ENCODE measurements at places on chromosomes 5 and 9.

DNA sequence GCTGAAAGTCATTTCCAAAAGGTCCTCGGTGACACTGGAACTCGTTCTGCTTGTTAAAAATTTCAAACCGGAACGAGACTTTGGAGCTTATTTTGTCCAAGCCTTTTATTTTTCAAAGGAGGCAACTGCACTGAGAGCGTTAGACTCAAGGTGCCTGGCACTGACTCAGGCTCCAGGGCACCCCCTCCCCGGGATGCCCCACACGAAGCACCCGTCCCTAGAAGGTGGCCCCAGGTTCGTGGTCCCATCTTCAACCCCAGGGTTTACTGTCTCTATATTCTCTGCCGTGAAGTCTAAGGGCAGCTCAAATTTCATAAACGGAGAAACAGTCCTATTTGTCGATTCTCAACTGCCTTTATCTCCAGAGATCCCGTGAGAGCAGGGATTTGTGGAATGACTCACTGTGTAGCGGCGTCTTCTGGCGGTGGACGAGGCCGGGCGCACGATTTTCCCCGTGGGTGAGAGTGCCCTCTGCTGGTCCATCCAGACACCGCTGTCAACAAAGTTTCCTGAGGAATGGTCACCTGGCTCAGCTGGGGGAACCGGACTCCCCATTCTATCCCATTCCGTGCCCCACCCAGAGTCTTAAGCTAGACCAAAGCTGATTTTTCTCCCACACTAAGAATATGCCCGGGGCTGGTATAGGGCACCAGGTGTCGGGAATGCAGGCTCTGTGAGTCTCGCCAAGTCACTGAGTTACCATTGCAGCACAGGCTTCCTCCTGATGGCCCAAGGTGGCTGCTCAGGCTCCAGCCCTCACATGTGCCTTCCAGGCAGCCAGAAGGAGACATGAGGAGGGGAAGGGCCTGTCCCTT, 27.1 kb upstream of the SLC6A19 start:
- DNase-seq, result peak; percentile 84

DNA sequence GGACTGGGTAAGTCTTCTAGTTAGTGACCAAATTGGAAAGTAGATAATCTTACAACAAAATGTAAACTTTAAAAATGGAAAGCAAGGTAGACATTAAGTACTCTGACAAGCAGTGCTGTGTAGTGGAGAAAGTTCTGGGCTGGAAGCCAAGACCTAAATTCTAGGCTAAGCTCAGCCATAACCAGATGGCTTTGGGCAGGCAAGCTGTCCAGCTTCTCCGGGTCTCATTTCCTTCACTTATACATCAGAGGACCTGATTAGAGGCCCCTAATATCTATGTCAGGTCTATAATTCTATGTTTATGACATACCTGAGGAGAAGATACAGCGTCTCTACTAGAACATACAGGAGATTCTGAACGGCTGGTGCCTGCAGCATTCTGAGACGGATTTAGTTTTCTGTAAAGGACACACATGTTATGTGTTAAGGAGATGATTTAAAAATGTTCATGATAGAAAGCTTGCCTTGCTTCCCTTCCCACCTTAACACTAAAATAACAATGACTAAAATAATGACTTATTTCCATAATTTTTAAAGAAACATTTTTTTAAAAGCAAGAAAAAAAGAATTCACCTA, 61.2 kb downstream of the ELL2 start:
- DNase-seq, result no peak

GRCh38 chr5:10601246-10602030, 37.6 kb downstream of the ANKRD33B start:
- DNase-seq, result peak; percentile 70

DNA sequence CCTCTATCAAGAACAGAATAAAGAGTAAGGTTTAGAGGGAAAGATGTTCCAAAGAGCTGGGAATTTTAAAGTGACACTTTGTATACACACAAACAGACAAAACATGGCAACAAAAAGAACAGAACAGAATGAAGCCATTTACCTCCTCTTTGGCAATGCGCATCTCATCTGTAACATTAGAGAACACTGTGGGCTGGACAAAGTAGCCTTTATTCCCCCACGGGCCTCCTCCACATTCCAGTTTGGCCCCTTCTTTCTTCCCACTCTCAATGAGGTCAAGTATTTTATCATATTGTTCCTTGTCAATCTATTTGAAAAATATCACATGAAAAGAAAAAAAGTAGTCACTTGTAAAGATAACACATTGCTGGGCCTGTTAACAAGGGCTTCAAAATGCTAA, 41.0 kb downstream of the ALDH1A1 start:
- DNase-seq, result no peak

DNA sequence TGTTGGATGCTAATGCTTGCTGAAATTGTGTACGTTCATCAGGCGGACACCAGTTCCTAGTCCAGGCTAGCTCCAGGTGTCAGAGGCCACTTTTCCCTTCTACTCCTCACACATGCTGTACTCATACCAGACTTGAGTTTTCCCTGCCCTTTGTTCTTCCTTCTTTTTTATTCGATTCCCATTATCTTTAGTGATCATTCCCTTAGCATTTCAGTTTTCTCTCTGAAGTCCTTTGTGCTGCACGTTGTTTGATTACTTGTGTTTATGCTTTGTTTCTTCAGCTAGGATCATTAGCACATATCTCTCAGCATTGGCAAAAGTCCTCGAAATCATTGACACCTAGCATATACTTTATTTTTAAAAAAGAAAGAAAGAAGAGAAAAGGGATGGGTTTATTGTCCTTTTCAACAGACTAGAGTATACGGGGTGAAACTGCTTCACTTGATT, 409 bp upstream of the COX7C start:
- DNase-seq, result no peak

DNA sequence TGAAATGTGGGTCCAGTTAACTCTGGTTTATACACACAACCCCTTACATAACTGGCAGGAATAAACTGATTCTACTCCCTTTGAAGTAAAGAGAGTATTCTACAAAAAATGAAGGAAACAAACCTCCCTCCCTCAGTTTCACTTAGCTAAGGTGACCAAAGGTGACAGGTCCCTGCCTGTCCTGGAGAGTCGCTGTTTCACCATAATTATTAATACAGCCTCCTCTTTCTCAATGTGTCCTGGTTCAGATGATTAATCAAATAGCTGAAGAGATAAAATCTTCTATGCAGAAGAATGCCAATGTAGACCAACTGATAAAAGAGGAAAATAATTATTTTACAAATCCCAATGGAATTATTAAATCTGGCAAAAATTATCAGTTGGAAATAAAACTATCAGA, 163.7 kb upstream of the GNA14 start:
- DNase-seq, result no peak

DNA sequence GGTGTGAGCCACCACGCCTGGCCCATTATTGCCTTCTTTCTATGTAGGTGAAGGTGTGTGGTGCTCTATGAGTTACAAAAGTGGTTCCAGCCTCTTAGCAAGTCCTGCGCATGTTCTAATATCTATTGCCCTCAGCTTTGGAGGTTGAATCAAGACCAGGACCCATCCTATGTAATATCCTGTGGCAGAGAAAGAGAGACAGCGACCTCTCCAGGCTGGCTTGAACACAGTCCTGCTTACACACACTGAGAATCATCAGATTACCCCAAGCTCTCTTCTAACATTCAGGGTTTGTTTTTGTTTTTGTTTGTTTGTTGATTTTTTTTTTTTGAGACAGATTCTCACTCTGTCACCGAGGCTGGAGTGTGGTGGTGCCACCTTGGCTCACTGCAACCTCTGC, 94.7 kb upstream of the OSMR start:
- no peak for DNase-seq

GRCh38 chr5:92017776-92018175, 634.7 kb upstream of the ARRDC3 start:
- peak; percentile 81 for DNase-seq

GRCh38 chr9:70801181-70801829, 320.1 kb downstream of the TRPM3 start:
- DNase-seq, result no peak

GRCh38 chr9:21286659-21287058, 18.5 kb downstream of the IFNA5 start:
- no peak for DNase-seq

DNA sequence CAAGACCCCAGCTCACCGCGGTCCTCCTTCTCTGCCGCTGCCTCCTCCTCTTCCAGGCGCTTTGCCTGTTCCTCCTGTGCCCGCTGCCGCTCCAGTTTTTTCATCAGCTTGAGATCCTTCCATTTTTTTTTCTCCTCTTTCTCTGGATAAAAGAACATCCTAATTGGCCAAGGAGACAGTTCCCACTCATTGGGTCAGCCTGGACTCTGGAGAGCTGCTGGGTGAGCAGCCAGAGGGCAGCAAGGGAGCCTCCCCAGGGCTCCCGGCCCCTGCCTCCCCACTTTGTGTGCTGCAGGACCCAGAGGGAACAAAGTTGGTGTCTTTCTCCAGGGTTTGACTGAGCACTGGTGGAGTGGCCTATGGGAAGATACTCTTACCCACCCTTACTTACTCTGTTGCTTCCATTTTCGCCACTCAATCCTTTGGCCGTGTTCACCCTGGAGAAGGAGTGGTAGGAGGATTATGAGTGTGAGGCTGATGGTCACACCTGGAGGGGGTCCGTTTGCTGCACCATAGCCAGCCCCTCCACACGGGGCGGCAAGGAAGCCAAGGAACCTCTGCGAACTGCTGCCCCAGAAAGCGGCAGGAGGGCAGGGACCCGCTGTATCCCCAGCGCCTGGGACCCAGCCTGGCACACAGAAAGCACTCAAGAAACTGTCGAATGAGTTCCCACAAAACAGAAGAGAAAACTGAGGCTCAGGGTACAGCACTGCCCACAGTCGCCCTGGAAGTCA, 708 bp downstream of the SPOUT1 start:
- peak; percentile 7 for DNase-seq

DNA sequence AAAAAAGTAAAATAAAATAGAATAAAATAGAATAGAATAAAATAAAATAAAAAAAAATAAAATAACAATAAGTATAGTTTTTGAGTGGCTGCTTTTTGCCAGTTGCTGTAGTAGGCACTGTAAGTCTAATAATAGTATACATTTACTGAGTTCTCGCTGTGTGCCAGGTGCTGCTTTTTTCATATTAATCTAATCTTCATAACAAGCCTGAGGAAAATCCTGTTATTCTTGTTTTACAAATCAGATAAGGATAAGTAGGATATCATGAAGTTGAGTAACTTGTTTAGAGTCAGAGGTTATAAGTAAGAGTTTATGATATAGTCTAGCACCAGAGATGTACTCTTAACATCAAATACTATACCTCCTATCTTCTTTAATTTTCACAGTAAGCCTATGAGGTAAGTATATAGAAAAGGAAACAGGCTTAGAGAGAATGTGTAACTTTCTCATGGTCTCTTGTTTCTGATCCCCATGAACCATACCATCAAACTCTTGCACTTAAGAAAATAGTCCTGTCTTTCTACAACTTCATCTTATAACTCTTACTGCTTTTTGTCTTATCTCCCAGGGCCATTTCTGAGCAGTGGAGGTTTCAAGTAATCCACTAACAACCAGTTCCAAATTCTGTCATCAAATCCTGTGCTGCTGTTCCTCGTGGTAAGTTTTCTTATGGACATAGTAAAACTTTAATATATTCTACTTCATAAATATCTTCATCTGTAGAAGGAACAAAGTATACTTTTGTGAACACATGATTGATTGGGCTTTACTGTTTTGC, 18.7 kb downstream of the RMI1 start:
- no peak for DNase-seq

DNA sequence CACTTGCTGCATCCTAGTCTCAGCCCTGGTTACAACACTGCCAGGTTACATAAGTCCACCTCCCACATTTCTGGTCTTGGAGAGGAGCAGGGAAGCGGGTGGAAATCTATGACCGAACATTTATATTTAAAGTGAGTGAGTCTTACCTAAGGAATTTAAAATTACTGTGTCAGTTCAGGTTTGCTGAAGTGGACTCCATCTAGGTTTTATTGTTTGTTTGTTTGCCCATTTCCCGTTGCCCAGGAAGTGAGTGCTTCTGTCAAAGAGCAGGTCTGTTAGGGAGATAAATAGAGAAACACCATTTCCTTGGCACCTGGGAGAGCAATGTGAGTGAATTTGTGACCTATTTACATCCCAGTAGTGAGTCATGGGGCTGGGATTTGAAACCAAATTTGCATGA, 179.5 kb downstream of the KIF4B start:
- no peak for DNase-seq

DNA sequence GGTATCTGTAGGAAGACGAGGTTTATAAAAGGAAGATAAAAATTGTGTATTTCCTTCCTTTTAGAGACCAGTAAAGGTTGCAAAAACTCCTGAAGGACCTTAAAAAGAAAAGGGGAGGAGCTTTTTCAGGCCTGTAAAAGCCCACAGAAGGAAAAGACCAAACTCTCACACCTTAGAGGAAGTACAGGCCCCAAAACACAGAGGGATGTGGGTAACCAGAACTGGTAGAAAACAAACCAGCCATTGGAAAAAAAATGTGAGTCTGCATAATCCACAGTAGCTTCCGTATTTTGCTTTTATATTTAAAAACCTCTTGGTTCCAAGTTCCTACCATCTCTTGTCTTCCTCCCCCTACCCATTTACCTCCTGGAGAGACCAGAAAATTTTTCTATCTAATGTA, 8.5 kb downstream of the GIN1 start:
- no peak for DNase-seq

DNA sequence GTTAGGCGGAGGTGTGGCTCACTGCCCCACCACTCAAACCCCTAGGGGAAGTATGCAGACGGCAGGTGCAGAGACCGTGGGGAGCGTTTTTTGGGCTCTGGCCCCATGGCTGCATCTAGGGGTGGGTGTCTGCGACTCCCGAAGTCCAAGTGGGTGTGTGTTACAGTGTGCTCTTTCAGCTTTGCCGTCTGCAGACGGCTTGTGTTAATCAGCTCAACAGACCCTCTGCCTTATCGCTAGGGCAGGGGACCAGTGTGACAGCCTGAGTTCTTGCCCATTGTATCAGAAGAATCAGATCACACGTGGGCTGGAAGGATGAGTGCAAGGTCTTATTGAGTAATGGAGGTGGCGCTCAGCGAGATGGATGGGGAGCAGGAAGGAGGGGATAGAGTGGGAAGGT, 162.8 kb downstream of the ENC1 start:
- DNase-seq, result no peak
